Stimulated activated CD8-positive, alpha-beta memory T cell treated with anti-CD3 and anti-CD28 coated beads, Interleukin-7, amount 100 ng/mL, for 1 hour (primary cell): ENCODE measurements at places on chromosomes 13 and 19.

- DNase-seq = no peak
Measured at GRCh38 chr19:1782521-1782920, 29.2 kb downstream of the ONECUT3 start.

GRCh38 chr13:42173789-42174343, 98.1 kb upstream of the AKAP11 start:
- no peak for DNase-seq

DNA sequence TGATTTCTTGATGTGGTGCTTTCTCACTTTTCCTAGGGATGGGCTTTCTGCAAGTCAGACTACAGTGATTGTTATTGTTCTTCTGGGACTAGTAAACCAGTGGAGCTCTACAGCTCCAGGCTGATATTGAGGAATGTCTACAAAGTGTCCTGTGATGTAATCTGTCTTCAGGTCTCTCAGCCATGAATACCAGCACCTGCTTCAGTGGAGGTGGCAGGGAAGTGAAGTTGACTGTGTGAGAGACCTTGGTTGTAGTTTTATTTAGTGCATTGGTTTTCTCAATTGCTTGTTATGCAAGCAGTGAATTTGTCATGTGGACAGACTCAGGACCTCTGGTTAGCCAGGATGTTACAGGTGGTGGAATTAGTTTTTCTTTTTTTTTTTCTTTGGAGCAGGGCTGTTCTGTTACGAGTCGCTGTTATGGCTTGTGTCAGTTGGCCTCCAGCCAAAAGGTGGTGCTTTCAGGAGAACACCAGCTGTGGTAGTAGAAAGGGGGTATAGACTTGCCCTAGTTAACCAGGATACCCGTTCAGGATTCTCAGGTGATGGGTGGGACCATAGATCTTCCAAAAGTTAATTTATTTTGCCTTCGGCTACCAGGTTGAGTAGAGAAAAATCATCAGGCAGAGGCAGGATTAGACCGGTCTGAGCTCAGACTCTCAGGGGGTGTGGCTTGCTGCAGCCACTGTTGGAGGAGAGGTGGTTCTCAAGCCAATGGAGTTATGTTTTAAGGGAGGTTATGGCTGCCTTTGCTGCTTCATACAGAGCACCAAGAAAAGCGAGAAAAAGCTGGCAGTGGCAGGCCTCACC, 11.9 kb upstream of the ZNF675 start:
- no peak for DNase-seq

- peak; percentile 33 for DNase-seq
Measured at GRCh38 chr13:30376426-30377311, 45.6 kb upstream of the UBE2L5 start.
